ENCODE measurements at places on chromosomes 4 and X.

- no peak for DNase-seq
Observed at GRCh38 chrX:153813161-153813560, 17.2 kb downstream of the PDZD4 start.

GRCh38 chrX:96102997-96103396, 581.6 kb upstream of the DIAPH2 start:
- DNase-seq = no peak

- no peak for DNase-seq
Observed at GRCh38 chrX:88886908-88887307, 139.9 kb downstream of the CPXCR1 start.

DNA sequence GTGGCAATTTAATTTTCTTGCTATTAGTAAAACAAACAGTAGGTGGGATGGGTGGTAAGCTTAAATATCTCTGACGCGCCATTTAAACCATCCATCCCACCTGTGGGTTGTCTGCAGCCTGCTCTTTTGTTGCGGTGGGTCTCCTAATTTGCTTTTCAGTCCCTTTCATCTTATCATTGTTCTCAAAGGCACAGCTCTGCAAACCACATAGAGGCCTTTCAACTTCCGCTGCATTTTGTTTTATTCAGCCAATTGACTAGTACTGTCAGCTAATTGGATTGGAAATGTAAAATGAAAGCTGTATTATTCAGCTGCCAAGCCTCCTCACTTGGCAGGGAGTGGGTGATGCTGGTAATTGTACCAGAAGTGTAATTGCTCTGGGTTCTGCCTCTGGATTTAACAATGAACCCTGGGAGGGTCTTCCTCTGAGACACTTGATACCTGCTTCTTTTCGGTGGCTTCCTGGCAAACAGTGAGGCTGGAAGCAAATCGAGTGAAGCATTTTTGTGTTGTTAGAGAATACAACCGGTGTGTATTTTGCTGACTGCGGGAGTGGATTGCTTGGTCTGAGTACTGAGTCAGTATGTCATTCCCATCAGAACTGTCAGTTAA, 165.6 kb downstream of the FRAS1 start:
- no peak for DNase-seq

DNA sequence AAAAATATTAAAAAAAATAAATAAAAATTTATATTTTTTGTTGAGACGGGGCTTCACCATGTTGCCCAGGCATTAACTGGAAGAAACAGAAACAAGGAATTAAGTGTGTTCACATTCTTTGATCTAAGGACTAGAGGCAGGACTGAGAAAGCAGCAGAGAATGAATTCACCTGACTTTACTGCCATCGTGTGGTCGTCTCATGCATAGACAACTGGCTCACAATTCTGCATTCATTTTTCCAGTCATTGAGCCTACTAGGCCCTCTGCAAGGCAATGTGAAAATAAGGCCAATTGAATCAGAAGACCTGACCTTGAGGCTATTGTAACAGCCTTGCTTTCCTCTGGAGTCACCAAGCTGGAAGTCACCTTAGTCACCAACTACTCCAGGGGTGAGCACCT, 37.4 kb downstream of the LHFPL1 start:
- peak; percentile 39 for DNase-seq

GRCh38 chr4:177117256-177117655, 192.4 kb upstream of the NEIL3 start:
- no peak for DNase-seq

DNA sequence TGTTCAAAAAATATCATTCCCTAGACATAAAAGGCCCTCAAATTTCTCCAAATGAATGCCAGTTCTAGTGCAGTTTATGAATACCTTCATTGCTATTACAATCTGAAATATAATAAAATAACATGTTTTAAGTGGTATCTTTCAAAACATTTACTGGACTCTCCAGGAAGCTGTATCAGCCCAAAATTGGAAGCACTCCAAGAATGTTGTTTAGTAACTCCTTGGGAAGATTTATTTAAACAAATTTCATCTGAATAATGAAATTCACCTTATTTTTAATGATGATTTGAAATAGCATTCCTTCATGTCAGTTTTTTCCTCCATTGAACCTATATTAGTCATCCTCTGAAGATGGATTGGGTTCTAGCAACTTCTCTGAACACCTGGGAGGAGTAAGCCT, 217.2 kb upstream of the PCDH18 start:
- no peak for DNase-seq

GRCh38 chr4:165877286-165877685, 4.2 kb downstream of the TLL1 start:
- no peak for DNase-seq

All from GM13977 (cell line).